ENCODE measurements at places on chromosomes 5 and 9. TPM values are rescaled to one million over a fixed set of nuclear protein-coding genes. Genes with fewer than 3 reads are reported as not detected.

SLC34A3 gene
- not detected for polyA plus RNA-seq

LCN9 gene
- not detected for polyA plus RNA-seq

KCNT1 gene
- not detected for polyA plus RNA-seq

F12 gene
- 14.0 TPM for polyA plus RNA-seq

RCL1 gene
- polyA plus RNA-seq: 14.5 TPM

SEC24A gene
- 11.8 TPM for polyA plus RNA-seq

BHMT2 gene
- 0.86 TPM for polyA plus RNA-seq

FAT2 gene
- polyA plus RNA-seq: not detected

KCNMB1 gene
- polyA plus RNA-seq: 0.46 TPM

DNA sequence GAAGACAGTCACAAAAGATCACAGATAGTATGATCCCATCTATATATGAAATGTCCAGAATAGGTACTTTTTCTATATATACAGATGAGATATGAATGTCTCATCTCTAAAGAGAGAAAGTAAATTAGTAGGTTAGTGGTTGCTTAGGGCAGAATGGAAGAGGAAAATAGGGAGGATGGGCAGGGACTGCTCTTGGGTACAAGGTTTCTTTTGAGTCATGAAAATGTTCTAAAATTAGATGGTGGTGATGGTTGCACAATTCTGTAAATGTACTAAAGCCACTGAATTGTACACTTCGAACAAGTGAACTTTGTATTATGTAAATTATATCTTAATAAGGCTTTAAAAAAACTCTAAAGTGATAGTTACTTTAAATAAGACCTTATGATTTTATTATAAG, 59.6 kb upstream of the GRAMD2B start:
- no peak for DNase-seq

GRCh38 chr5:15495026-15495425, 5.0 kb upstream of the FBXL7 start:
- DNase-seq: no peak

GRCh38 chr5:132223861-132224260, 3.8 kb downstream of the P4HA2 start:
- DNase-seq: no peak

DNA sequence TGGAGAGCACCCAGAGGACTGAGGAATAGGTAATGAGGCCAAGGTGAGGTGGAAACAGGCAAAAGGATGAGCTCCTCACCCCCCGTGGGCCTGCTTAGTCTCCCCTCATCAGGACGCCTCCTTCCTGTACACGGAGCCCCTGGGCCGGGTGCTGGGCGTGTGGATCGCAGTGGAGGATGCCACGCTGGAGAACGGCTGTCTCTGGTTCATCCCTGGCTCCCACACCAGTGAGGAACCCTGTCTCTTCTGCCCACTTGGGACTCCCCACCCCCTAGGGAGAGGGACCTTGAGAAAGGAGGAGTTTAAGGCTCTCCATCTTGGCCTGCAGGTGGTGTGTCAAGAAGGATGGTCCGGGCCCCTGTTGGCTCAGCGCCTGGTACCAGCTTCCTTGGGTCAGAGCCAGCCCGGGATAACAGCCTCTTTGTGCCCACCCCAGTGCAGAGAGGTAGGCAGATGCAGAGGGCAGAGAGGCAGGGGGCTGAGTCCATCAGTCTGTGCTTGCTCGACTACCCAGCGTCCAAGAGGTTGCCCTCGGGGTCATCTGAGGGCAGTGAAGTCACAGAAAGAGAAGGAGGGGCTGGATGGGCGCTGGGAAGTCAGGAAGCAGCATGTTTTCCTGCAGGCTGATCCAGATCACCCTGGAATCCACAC, 7.0 kb downstream of the DOLK start:
- DNase-seq: peak; percentile 56

DNA sequence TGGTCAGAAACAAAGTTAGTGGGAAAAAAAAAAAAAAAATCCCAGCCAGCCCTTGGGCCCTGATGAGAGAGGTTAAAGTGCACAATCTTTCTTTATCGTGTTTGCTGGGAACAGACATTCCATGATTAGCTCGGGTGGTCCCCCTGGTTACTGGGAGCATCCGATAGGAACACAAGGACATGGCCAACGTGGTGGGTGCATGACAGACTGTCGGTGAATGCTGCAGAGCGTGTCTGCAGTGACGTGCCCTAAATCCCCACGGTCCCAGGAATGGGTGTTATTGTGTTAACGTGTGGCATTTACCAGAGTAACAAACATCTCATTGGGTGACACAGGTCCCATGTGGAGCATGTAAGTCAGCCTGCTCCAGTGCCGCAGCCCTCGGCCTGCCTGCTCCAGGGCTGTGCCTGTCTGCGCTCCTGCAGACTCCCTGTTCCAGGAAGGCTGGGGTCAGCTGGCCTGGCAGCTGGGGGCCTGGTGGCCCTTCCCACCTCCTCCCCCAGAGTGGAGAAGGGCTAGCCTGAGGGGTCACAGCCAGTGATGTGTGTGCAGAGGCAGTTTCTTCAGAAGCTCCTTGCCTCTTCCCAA, 34.3 kb upstream of the TBC1D2 start:
- no peak for DNase-seq

DNA sequence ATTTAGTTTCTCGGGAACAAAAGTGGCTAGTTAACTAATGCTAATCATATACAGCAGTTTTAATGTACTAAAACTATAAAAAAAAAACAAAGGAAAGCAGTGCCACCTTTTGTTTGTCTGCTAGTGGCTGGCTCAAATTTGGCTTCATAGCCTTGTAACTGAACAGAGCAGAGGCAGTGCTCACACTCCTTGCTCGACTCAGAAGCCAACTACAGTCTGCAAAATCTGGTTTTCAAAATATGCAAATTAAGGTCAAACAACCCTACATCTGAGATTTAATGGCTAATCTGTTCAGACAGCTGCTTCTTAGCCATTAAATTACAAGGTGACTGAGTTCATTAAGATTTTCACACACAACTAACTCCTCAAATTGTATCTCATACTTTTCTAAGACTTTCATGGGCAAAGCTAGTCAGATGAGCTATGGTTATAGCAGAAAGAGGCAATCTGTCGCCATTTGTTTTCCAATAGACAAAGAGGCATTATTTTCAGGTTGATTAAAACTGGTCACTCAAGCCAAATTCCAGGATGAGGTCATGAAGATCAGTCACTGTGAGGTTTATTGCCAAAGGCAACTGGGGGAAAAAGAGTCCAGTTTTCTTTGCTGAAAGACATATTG, 56.8 kb upstream of the EPB41L4A start:
- no peak for DNase-seq

DNA sequence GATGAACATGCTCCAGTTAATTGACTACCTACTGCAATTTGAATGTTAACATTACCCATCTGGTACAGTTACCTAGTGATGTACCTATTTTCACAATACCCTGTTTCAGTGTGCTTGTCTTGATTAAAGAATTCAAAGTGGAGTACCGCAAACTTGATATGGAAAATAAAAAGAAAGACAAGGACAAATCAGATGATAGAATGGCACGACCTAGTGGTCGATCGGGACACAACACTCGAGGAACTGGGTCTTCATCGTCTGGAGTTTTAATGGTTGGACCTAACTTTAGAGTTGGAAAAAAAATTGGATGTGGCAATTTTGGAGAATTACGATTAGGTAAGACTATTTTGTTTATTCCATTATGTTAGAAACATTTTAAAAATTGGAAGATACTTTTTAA, 33.5 kb downstream of the CSNK1G3 start:
- DNase-seq: no peak

DNA sequence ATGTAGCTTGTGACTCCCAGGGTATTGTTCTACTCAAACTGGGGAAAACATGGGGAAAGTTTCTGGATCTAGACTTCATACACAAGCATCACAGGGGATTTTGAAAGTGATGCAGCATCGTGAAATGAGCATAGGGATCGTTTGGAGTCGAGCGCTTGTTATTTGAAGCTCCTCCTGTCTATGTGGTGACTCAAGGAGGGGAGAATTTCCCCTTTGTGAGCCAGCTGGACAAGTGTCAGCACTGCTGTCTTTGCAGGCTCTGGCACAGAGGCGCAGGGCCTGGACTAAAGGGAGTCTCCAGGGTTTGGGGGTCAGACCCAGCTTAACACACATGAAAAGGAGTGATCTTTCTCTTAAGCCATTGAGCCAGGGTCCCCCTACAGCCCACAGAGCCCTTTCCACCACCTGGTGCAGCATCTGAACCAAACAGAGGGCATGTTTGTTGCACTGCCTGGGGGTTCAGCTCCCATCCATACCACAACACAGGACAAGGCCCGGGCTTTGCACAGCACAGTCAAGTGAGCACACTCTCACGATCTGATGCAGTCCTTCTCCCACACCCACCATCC, 51.0 kb downstream of the IRF1 start:
- peak; percentile 94 for DNase-seq

GRCh38 chr9:106771608-106772007, 91.4 kb upstream of the ZNF462 start:
- no peak for DNase-seq

- DNase-seq: no peak
Measured at GRCh38 chr9:28301281-28301680, 728.0 kb upstream of the C9orf72 start.

- DNase-seq: no peak
Measured at GRCh38 chr9:135135929-135136315, 48.5 kb downstream of the OLFM1 start.

GRCh38 chr5:140140435-140140834, 14.7 kb downstream of the IGIP start:
- no peak for DNase-seq

- no peak for DNase-seq
Measured at GRCh38 chr5:54524082-54524481, 6.5 kb downstream of the SNX18 start.

DNA sequence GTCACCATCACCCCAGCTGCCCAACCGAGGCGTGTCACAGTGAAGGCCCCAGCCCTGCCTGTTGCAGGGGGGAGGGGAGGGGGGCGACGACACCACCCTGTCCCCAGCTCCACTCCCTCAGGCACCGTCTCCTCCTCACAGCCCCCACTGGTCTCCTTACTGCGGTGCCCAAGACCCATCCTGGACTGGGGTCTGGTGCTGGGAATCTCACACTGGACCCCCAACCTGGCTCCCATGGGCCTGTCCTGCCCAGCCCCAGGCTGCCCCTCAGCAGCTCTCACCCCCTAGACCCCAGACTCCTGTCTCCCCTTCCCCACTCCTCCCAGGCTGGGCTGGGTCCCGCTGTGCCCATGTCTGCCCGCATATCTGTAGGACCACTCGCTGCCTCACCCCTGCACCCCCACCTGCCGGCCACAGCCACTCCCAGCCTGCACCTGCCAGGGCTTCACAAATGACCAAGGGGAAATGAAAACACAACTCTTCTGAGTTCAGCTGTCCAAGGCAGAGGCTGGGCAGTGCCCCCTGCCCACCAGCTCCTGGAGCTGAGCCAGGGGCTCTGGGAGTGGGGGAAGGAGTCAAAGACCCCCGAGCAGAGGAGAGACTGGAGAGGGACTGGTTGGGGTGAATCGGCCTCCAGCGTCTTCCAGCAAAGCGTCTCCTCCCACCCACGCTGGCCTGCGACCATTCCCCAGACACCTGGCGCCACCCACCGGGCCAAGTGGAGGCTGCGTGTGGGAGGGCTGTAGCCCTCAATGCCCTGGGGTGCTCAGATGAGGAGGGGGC, 32.6 kb upstream of the EGFL7 start:
- no peak for DNase-seq
